Fibroblast of skin of back (primary cell): ENCODE measurements at places on chromosomes 4 and X.

- DNase-seq = no peak
Measured at GRCh38 chr4:150863456-150863855, 151.6 kb downstream of the LRBA start.

DNA sequence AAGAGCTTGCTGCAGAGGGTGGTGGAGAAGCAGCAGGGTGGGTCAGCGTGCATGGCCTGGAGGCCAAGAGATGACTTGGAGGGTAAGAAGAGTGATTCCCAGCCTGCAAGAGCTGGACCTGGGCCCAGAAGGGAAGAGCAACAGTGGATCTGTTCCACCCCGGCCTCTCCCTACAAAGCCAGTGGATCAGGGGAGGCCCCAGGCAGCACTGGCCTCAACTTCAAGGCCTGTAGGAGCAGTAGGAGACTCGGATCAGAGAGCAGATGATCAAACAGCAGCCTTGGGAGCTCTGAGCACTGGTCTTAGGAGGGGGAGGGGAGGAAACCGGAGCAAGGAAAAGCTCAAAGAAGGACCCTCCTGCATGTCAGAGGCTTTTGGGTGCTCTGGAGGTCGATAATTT, 7.6 kb downstream of the L1CAM start:
- no peak for DNase-seq

DNA sequence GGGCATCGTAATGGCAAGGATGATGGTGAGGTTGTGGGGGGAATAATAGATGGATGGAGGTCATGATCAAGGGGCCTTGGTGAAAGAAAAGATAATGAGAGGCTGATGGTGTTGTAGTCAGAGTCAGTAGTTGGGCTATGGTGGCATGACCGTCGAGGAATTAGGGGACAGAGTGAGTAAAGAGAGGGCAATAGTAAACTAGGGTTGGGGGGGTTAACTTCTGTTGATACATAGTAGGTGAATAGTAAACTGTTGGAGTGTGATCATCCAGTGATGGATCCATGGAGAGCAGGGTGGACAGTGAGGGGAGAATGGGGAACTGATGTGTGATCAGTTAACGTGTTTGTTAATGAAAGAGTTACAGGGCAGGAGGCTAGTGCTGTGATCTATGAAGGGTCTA, 920 bp downstream of the FTSJ1 start:
- DNase-seq = no peak

DNA sequence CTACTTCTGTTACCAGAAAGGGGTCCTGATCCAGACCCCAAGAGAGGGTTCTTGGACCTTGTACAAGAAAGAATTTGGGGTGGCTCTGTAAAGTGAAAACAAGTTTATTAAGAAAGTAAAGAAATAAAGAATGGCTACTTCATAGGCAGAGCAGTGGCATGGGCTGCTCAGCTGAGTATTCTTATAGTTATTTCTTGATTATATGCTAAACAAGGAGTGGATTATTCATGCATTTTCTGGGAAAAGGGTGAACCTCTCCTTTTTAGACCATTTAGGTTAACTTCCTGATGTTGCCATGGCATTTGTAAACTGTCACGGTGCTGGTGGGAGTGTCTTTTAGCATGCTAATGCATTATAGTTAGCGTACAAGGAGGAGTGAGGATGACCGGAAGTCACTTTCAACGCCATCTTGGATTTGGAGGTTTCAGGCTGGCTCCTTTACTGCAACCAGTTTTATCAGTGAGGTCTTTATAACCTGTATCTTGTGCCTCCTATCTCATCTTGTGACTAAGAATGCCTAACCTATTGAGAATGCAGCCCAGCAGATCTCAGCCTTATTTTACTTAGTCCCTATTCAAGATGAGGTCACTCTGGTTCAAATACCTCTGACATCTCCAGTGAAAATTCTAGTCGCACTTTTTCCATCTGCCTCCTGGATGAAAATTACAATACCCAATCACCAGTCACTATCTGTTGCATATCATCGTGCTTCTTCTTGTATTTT, 15.5 kb upstream of the TDO2 start:
- DNase-seq = no peak

DNA sequence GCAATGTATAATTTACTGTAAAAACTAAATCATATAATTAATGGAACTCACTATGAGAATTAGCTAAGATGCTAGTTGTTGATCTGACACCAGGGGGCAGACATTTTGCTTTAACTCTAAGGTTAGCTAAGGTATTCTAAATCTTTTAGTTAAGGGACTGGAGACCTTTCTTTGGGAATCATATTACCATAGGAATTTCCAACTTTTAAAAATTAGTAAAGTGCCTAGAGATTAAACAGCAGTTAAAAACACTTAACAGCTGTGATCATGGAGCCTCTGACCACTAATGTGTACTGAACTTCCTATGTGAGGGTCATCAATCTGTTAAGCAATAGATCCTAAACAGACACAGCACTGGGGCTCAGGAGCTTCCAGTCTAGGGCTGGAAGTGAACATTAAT, 226.6 kb downstream of the NSUN7 start:
- DNase-seq = peak; percentile 66

DNA sequence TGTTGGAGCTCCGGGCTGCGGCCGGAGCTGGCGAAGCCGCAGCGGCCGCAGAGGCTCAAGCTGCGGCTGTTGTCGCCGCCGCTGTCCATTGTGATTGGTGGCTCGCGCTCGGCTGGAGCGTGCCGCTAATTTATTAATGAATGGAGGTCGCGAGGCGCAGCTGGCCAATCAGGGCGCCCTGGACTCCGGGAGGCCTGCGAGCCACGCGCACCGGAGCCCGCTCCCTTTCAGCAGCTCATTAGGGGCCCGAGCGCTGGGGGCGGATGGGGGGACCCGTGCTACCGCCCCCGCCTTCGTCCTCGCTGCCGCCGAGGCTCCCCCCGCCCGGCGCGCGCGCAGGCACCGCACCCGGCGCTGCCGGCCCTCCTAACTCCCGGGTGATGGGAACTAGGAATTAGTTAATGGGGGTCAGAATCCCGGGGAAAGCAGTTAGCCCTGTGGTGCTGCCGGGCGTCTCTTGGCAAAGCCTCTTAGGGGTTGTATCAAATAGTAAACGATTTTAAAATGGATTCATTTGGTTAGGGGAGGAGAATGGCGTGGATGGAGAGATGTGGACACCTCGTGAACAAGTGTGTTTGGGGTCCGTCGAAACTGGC, 589 bp upstream of the NEUROG2 start:
- DNase-seq = no peak

DNA sequence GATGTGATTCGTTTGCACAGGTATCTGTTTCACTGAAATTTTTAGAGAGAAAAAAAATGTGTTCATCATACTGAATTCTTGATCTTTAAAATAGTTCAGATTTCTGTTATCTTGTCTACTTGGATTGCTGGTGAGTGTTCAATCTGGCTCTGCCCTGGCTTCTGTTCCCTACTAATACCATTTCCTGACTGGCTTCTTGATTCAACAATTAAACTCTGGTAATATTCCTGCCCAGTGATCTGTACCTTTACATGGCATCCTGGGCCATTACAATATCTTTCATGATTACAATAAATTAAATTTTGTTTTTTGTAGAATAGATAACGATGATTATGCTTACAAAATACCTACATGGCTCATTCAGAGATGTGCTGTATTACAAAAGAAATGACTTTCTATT, 1388.0 kb upstream of the TENM3 start:
- DNase-seq = no peak

- DNase-seq = peak; percentile 53
Measured at GRCh38 chrX:34918856-34919255, 23.7 kb upstream of the FAM47B start.

- peak; percentile 43 for DNase-seq
Measured at GRCh38 chr4:105963461-105964400, 68.5 kb downstream of the NPNT start.

DNA sequence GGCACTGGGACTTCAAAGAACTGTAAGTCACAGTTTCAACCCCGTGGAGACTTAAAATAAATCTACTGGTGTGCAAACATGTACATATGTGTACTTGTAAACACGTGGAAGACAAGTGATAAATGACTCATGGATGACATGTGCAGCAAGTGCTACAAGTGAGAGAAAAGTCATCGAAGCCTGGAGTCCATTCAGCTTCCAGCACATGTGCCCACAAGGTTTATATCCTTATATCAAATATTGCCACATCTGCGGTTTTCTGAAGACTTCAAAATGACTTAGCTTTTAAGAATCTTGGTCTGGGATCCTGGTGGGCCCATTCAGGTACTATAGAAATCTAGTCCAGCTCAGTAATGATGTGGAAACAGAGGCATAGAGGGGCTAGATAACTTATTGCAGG, 33.0 kb upstream of the TTC29 start:
- no peak for DNase-seq

GRCh38 chrX:68889249-68889648, 60.4 kb downstream of the EFNB1 start:
- no peak for DNase-seq
